ENCODE measurements at places on chromosomes 12 and 14. TPM values are rescaled to one million over a fixed set of nuclear protein-coding genes. Genes with fewer than 3 reads are reported as not detected.

The GPR137C gene
- 7.1 TPM for total RNA-seq

- DNase-seq, result no peak
- H3K27ac ChIP-seq, result no peak overlapping the region
- H3K27me3 ChIP-seq, result no peaks in the 10 kb centered on the region
- no peaks in the 10 kb centered on the region for H3K36me3 ChIP-seq
- H3K4me3 ChIP-seq, result no peak overlapping the region
Measured at GRCh38 chr12:123948401-123948795, 24.2 kb downstream of the CCDC92 start.

GRCh38 chr12:127494961-127495915, 771.7 kb upstream of the TMEM132C start:
- no peaks in the 10 kb centered on the region for H3K36me3 ChIP-seq
- no peaks in the 10 kb centered on the region for H3K27me3 ChIP-seq
- H3K4me1 ChIP-seq, result no peaks in the 10 kb centered on the region
- no peak for DNase-seq
- H3K27ac ChIP-seq, result no peak overlapping the region
- no peak overlapping the region for H3K4me3 ChIP-seq

- no peak overlapping the region for H3K4me3 ChIP-seq
- no peaks in the 10 kb centered on the region for H3K36me3 ChIP-seq
- no peaks in the 10 kb centered on the region for H3K27me3 ChIP-seq
- H3K4me1 ChIP-seq, result no peaks in the 10 kb centered on the region
- H3K27ac ChIP-seq, result no peak overlapping the region
Measured at GRCh38 chr12:60071759-60072191, 475.9 kb downstream of the SLC16A7 start.

DNA sequence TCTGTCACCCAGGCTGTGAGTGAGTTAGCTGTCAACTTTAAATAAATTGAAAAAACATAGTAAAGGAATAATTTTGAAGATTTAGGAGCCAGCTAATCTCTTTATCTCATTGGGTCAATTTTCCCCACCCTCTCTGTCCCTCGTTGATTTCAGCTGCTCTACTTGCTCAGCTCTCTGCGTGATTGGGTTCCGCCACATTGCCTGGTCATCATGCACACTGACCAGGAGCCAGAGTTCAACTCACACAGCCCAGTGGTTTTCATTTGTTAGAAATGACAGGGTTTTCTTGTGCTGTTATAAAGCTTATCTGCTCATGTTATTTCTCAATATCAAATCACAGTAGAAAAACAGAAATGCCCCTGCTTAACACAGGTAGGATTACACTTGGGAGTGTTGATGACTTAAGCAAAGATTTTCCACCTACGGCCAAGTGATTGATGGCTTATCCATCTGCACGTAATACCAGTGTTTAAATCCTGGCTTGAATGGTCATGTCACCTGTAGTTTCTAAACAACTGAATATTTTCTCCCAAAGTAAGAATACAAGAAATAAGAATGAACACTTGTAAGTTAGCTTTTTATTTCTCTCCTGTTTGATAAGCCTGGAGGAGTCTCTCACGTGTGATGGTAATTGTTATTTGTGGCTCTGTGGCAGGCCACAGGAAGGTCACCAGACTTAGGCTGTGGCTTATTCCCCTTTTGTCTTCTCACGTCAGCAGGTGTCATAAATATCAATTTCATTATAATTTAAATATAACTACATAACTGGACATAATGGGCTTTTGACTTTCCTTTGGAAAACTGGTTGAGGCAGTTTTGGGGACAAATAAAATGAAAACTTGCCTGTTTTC, 367.2 kb upstream of the DDHD1 start:
- H3K27me3 ChIP-seq, result no peaks in the 10 kb centered on the region
- no peak overlapping the region for H3K27ac ChIP-seq
- H3K4me3 ChIP-seq, result no peak overlapping the region
- DNase-seq, result no peak

- no peak overlapping the region for H3K4me3 ChIP-seq
- H3K27me3 ChIP-seq, result no peaks in the 10 kb centered on the region
- no peak for DNase-seq
- no peak overlapping the region for H3K27ac ChIP-seq
- peaks cover 28% of the 10 kb centered on the region for H3K4me1 ChIP-seq
- no peaks in the 10 kb centered on the region for H3K36me3 ChIP-seq
Measured at GRCh38 chr14:61555056-61555838, 140.1 kb upstream of the HIF1A start.

The CLEC2D gene
- 32.1 TPM for total RNA-seq

GRCh38 chr12:9331218-9331626, 123.0 kb upstream of the PZP start:
- peak; percentile 82 for DNase-seq
- no peaks in the 10 kb centered on the region for H3K27me3 ChIP-seq
- H3K36me3 ChIP-seq, result no peaks in the 10 kb centered on the region
- H3K27ac ChIP-seq, result no peak overlapping the region

DNA sequence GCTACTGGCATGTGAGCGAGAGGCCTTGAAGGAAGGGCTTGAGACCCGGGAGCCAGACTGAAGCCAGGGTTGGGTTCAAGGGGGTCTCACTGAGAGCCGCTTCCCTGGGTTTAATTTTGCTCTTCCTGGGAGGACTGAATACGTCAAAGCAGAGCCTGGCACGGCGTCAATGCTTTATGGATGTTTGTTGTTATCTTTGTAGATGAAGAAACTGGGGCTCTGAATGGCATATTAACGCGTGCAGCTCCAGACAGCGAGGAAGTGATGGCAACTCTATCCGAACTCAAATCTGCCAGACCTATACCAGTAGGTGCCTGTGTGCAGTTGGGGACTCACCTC, 152.8 kb upstream of the PARP11 start:
- H3K27ac ChIP-seq, result no peak overlapping the region
- no peak overlapping the region for H3K4me3 ChIP-seq
- H3K4me1 ChIP-seq, result peaks cover 9% of the 10 kb centered on the region
- H3K36me3 ChIP-seq, result no peaks in the 10 kb centered on the region

DNA sequence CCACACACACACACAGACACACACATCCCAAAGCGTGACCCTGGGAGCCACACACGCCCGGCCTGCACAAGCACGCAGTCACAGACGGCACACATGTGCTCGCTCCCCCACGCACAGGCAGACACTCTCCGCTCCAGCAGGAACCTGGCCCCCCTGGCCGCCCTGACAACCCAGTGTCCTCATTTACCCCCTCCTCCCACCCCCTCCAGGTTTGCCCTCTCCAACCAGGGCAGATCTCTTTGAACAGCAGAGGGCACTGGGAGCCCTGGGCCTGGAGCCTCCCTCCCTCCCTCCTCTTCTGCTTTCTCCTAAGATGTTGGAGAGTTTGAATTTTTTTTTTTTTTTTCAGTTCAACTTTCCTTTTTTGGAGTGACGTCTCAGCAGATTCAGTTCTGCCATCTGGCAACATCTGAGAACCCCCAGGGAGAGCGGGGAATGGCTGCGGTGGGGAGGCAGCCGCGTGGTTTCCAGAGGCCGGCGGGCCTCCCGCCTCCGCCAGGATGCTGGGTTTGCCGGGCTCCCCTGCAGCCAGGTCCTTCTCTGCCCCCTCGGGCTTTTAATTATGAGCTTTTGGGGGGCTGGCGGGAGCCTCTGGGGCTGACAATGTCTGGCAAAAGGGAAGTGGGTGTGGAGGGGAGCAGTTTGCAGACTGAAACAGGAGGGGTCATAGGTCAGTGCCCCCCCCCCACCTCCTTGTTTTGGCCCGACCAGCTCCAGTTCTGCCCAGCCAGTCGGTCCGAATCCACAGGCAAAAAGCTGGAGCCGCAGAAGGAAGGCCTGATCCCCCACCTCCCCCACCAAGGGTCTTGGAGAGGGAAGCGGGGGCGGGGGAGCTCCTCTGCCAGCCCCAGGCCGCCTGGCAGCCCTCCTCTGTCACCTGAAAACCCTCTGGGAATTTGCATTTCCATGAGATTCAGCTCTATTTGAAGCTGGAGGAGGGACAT, 1.3 kb upstream of the NCOR2 start:
- H3K36me3 ChIP-seq, result no peaks in the 10 kb centered on the region
- peak overlapping the region; percentile 57 for H3K27ac ChIP-seq
- H3K27me3 ChIP-seq, result no peaks in the 10 kb centered on the region
- peak overlapping the region; percentile 59 for H3K4me3 ChIP-seq

The BMP4 gene
- total RNA-seq, result 2.0 TPM

- H3K27me3 ChIP-seq, result no peaks in the 10 kb centered on the region
- no peak overlapping the region for H3K27ac ChIP-seq
- H3K4me1 ChIP-seq, result no peaks in the 10 kb centered on the region
- no peak overlapping the region for H3K4me3 ChIP-seq
- no peak for DNase-seq
Measured at GRCh38 chr14:95299271-95299670, 20.4 kb downstream of the CLMN start.

The BIN2 gene
- 10.9 TPM for total RNA-seq

- no peak overlapping the region for H3K4me3 ChIP-seq
- peaks cover 23% of the 10 kb centered on the region for H3K4me1 ChIP-seq
- H3K27me3 ChIP-seq, result no peaks in the 10 kb centered on the region
- peak overlapping the region; percentile 55 for H3K27ac ChIP-seq
Measured at GRCh38 chr14:76699209-76699938, 61.9 kb upstream of the VASH1 start.

DNA sequence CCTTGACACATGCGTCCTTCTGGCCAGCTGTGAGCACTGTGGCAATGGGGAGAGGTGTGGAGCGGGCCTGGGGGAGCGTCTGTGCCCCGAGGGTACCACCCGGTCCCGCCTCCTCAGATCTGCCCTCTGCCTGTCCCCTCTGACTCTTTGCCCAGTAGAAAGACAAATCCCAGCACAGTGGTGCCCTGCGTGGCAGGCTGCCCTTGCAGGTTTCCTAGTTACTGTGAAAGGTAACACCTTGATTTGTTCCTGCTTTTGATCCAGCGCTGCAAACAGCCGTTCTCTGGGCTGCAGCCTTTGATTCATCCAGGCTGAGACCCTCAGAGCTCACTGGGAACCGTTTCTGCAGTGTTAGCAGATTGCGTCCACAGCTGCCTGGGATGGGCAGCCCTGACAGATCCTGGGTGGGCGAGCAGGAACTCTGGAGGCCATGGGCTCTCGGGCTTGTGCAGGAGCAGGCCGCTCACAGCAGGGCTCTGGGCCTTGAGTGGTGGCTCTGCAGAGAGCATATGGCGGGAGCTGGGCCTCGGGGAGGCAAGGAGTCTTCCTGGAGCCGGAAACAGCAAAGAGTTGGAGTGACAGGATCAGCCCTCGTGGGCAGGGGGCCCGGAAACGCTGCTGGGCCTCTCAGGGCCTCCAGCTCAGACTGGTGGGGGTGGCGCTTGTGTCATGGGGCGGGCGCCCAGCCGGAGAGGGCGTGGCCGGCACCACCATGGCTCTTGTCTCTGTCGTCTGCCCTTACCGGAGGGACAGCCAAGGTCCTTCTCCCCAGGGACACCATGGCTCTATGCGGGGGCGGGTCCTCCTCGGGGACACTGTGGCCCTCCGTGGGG, 16.6 kb downstream of the FBRSL1 start:
- peak; percentile 96 for DNase-seq
- no peak overlapping the region for H3K4me3 ChIP-seq
- H3K27ac ChIP-seq, result peak overlapping the region; percentile 68
- H3K36me3 ChIP-seq, result no peaks in the 10 kb centered on the region

DNA sequence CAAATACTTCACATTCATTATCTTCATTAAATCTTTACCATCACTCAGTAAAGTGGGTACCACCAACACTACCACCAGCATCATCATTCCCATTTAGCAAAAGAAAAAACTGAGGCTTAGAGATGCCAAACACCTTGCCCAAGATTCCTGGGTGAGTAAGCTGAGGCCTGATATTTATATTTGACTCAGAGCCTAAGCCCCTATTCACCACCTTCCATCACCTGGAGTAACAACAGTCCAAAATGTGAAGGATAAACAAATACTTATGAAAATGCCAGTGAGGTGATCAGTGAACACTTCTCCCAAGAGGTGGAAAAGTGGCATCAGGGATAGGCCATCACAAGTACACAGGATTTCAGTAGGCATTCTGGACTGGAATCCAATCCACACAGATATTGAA, 3.7 kb downstream of the SLC38A1 start:
- H3K4me1 ChIP-seq, result no peaks in the 10 kb centered on the region
- H3K27ac ChIP-seq, result no peak overlapping the region
- no peaks in the 10 kb centered on the region for H3K27me3 ChIP-seq
- no peak overlapping the region for H3K4me3 ChIP-seq
- H3K36me3 ChIP-seq, result no peaks in the 10 kb centered on the region

- no peak overlapping the region for H3K27ac ChIP-seq
- H3K4me1 ChIP-seq, result no peaks in the 10 kb centered on the region
- DNase-seq, result no peak
Measured at GRCh38 chr12:31021181-31021580, 52.5 kb upstream of the DDX11 start.

GRCh38 chr12:113274848-113275247, 53.6 kb downstream of the TPCN1 start:
- H3K27me3 ChIP-seq, result no peaks in the 10 kb centered on the region
- no peak for DNase-seq
- H3K4me1 ChIP-seq, result peaks cover 17% of the 10 kb centered on the region
- peaks cover 4% of the 10 kb centered on the region for H3K36me3 ChIP-seq
- H3K27ac ChIP-seq, result no peak overlapping the region

DNA sequence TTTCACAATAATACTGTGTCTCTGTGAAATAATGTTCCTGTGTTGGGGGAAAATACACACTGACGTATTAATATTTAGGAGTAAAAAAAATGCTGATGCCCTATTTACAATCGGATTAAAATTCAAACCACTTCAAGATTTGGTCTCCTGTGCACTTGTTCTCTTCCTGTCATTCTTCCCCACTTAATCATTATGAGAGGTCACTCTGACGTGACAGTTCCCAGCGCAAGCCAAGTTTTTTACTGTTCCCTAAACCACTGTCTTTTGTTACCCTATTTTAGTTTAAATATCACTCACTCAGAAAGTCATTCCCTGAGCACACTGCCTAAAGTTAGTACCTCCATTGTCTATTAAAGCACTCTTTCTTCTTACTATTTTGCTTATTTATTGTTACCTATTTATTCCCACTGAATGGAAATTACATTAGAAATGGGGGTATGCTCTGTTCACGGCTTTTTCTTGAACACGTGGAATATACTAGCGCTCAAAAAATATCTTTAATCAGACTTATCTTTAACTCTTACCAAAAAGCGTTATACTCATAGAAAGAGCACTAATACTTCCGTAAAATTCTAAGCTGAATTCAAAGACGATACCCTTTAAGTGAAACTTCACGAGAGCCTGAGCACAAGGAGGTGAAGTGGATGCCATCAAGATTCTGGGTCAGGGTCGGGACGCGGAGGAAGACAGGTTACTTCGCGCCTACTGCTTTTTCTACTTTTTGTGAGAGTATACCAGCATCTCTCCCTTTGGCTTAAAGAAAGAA, 670 bp upstream of the PSMA3 start:
- H3K27ac ChIP-seq, result peak overlapping the region; percentile 97
- H3K36me3 ChIP-seq, result no peaks in the 10 kb centered on the region
- H3K27me3 ChIP-seq, result no peaks in the 10 kb centered on the region
- H3K4me3 ChIP-seq, result peak overlapping the region; percentile 89
- no peak for DNase-seq

DNA sequence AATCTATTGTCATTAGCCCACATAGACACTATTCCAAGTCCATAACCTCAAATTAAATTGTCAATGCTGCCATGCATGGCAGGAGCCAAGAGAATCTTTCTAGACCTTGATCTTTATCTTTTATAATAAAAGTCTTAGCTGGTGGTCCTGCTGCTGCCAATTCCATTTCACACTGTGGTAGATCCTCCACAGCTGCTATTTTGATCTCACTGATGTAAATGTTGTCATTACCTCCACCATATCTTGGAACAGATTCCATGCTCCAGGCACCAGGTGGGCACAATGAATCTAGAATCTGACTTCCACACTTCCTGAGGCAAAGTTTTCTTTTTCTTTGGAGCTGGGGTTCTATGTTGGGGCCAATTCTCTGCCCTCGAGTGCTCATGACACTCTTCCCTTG, 161.2 kb downstream of the TMTC3 start:
- H3K27me3 ChIP-seq, result no peaks in the 10 kb centered on the region
- no peak overlapping the region for H3K27ac ChIP-seq
- DNase-seq, result no peak
- no peaks in the 10 kb centered on the region for H3K36me3 ChIP-seq
- H3K4me3 ChIP-seq, result no peak overlapping the region

Measured in testis (tissue), 5 donors.